ENCODE measurements at places on chromosomes 2 and 18. TPM values are rescaled to one million over a fixed set of nuclear protein-coding genes. Genes with fewer than 3 reads are reported as not detected.

Gene CHST9
- 19.5 TPM for total RNA-seq

Gene CNGA3
- not detected for total RNA-seq

Gene IL37
- 0.29 TPM for total RNA-seq

Gene CD207
- total RNA-seq, result 0.52 TPM

Gene SATB2
- 6.4 TPM for total RNA-seq
